AG08396 (cell line): ENCODE measurements at places on chromosomes 5 and 9.

GRCh38 chr9:112848316-112849151, 42.1 kb downstream of the SLC46A2 start:
- no peak for DNase-seq

DNA sequence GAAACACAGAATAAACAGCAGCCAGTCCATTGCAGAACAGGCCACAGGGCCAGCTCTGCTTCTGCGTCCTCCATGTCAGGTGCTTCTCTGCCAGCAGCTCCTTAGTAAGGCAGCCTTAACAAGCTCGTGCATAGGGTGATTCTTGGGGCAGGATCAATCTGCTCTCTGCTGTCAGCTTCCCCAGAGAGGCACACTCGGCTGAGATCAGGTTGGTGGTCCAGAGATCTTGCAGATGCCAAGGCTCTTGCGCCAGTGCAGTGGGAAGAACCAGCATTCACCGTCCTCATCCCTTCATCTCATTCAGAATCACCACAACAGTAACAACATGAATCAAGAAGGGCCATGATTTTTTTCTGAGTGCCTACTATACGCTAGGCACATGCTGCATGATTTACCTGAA, 49.0 kb upstream of the ALDH1B1 start:
- DNase-seq: no peak

GRCh38 chr5:166102947-166103346, 2188.5 kb upstream of the WWC1 start:
- DNase-seq: no peak

DNA sequence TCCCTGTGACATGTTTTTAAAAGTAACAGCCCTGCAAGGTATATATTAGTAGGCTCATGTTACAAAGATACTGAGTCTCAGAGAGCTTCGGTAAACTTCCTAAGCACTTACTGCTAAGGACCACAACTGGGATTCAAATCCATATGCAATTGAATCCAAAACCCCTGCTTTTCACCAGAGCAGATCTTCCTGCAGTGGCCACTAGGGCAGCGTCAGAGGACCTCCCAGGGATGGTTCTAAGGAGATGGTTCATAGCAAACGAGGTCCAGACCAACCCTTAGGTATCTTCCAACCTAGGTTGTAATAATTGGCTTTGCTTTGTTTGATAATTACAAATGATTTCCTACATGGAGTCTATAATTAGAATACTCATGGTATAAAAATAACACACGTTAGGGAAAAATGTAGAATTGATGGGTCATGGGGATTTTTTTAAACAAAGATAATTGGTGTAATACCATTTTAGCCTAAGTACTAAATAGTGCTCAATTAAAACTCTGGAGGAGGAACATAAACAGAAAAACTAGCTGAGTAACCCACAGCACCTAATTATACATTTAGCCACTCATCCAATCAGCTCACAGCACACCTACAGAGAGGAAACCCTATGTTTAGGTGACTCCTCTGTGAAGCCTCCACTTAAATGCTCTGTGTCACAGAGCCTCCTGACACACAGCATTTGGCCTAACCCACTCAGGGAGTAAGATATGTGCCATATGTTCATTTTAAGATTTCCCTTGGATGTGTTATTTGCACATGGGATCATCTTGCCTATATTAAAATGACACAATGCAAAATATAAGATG, 10.0 kb upstream of the CAST start:
- no peak for DNase-seq

- no peak for DNase-seq
Measured at GRCh38 chr5:142820447-142820846, 50.3 kb downstream of the ARHGAP26 start.

GRCh38 chr5:95445442-95445841, 54.3 kb downstream of the FAM81B start:
- DNase-seq: no peak

GRCh38 chr5:33372721-33373472, 67.9 kb upstream of the TARS1 start:
- DNase-seq: no peak

- DNase-seq: no peak
Measured at GRCh38 chr5:101915554-101915953, 380.5 kb downstream of the SLCO4C1 start.

DNA sequence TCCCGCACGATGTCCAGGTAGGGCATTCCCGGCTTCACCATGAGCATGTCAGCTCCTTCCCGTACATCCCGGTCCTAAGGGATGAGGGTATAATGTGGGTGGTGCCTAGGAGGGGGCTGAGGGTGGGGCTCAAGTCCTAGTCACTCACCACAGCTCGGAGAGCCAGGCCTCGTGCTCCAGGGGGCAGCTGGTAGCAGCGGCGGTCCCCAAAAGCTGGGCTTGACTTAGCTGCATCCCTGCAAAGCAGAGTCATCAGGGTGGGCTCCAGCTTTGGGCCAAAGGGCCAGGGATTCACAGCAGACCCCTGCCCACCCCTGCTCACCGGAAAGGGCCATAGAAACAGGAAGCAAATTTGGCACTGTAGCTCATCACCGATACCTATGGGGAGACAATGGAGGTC, 11.6 kb downstream of the ALAD start:
- no peak for DNase-seq

DNA sequence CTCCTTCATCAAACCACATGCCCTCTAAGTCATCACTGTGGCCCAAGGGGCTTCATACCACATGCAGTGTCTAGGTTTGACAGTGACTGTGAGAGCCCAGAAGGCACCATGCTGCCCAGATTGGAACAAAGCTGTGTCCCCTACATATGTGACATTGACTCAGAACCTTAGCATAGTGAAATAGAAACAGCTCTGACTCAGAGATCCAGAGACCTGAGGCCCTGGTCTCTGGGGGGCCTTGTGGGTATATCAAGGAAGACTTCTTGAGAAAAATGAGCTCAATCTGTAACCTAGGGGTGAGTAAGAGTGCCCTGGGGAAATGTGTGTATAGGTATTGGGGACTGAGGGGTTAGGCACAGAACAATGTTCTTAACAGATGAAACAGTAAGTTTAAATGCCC, 7.1 kb upstream of the ENTREP1 start:
- DNase-seq: no peak

DNA sequence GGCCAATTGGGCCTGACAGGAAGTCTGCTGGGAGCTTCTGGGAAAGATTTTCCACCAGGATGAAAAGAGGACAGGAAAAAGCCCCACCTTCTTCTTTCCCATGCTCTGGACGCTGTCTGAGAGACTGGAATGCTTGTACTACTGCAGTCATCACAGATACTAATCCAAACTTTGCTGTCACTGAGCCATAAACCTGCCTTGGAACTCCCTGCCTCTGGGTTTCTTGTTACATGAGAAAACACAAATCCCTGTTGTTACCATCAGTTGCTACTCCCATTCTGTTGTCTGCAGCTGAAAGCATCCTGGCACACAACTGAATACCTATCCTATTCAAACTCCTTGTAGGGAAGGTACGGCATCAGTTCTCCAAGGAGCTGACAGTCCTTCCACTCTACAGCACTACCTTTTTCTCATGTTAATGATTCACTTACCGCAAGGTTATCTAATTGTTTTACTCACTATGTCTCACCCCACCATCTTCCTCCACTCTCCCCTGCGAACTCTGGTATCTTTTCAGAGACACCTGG, 167.5 kb downstream of the CDK5RAP2 start:
- DNase-seq: peak; percentile 57

DNA sequence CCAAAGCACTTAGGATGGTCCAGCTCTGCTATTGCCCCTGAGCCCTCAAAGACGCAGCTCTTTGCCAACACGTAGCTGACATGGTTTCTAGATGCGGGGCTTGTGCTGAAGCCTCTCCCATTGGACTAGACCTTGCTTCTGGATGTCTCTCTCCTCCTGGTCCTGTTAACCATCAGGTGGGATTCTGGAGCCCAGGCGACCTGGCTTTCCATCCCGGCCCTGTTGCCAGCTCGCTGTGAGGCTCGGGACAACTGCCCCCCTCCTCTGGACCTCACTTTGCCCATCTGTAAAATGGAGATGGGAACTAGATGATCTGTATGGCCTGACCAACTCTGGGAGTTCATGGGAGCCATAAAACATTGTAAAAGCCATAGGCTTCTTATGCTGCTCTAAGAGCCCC, 4.0 kb downstream of the DBH start:
- no peak for DNase-seq

DNA sequence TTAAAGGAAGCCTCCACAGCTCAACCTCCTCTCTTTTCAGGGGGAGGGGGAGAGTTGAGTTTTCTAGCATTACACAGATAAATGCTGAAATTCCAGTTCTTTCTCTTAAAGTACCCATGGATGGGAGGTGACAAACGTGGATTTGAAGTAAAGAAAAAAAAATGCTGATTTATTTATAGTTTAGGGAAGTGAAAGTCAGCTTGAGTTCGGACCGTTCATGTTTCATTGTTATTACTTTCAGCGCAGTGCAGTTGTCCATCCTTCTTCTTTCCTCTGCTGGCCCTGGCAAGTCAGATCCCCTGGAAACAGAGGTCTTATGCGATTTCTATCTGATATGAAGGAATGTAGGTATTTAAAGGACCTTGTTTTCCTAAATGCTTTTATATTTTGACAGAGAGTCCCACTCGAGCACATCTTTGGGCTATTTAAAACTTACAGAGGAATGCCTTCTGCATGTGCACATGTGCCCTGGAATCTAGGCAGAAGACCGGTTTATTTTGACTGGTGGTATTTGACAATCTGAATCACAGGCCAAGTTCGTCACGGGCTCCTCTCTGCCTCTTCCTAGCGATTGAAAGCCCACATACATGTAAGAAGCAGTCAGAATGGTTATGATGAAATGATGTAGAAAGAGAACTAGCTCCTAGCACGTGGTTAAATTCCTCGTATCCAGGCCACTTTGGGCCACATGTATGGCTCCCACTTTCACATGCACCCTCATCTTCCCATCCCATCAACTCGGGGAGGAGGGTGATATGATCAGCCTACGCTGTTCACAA, 385.2 kb upstream of the KLF4 start:
- DNase-seq: no peak

GRCh38 chr5:143248822-143249579, 154.5 kb downstream of the NR3C1 start:
- peak; percentile 60 for DNase-seq

DNA sequence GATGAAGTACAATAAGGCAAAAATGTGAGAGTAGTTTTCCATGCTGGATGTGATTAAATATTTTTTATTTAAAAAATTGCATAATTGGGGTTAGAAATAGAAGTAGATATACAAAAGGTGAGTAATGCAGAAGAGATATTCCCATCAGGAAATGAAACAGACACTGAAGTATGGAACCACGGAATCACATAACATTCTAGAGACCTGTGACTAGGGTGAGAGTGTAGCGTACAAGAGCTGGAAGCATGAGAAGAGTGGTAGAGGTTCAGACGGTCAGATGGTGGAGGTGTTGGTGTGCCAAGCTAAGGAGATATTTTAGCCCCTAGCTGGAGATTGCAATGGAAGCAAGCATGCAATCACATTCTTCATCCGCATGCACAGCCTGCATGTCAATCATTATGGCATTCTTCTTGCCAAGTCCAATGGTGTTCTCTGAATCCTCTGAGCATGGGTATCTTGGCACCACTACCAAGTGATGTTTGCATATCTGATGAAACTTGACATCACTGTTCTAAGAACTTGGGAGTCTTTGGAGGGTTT, 587.8 kb downstream of the PSAT1 start:
- DNase-seq: no peak

DNA sequence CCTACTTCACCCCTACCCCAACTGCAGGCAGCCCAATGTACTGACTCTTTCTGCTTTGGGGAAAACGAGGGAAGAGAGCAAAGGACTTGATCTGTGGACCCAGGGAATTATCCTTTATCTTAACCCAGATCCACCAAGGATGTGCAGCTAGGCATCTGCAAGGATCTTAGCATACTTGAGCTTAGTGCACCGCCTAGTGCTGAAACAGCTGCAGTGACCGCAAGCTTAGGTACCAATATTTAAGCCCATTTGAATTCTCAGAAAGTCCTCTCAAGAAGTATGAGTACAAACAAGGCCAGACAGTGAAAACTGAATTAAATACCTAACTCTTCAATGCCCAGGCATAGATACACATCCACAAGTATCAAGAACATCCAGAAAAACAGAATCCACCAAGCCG, 576.7 kb upstream of the ADAMTS16 start:
- DNase-seq: no peak

DNA sequence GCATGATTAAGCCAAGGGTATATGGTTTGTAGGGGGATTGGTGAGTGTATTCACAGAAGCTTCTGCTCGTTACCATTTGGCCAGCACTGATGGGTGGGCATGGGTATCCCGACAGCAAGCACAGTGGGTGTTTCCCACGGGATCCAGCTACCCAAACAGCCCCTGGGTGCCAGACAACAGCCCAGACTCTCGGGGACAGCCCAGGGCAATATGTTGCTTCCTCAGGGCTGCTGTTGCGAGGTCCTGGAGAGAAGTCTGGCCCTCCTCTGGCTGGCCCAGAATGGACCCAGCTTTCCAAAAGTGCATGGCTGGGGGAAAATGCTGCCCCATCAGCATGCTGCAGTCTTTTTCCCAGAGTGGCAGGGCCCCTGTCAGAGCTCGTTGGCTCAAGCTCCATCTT, 247.0 kb downstream of the IRX1 start:
- DNase-seq: no peak

DNA sequence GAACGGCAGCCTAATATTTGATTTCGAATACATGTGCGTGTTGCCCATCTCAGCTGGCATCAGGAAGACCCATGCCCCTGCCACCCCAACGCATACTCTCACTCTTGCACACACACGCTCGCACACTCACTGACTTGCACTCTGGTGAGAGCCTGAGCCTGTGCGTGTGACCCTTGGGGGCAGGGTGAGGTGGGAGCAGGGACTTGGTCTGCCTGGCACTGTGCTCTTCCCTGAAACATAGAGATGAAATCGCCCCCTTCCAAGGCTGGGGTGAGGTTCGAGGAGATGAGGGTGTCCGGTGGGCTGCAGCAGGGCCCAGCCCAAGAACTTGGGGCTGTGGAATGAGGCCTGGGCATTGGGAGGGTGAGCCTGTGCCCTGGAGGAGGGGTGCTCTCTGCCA, 1.2 kb downstream of the LCN9 start:
- no peak for DNase-seq

DNA sequence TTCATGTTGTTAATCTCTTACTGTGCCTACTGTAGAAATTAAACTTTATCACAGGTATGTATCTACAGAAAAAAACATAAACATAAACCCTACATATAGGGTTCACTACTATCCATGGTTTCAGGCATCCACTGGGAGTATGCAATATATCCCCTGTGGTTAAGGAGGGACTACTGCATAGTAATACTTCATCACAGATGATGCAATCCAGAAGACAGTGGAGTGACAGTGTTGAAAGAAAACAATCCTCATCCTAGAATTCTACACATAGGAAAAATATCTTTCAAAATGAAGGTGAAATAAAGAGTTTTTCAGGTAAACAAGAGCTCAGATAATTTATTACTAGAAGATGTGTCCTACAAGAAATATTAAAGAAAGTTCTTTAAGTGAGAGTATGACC, 105.9 kb downstream of the HOMER1 start:
- no peak for DNase-seq

DNA sequence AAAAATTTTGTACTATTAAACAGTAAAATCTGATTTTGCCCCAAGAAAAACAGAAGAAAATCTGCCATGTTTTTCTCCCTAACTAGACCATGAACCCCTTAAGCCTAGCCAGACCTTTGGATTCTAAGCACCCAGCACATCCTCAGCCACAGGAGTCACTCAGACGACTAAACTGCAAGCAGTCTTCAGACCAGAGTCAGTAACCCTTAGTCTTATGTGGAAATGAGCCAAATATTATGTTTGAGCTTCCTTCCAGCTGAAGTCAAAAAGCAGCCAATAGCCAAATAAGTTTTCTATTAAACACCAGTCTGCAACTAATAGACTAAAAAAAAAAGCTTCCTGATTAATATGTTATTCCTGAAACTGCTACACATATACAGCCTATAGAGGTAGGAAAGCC, 47.4 kb downstream of the GOLPH3 start:
- no peak for DNase-seq
